Urinary bladder (tissue), 4 donors: ENCODE measurements at places on chromosomes 1 and 21. TPM values are rescaled to one million over a fixed set of nuclear protein-coding genes. Genes with fewer than 3 reads are reported as not detected.

The AMY1C gene
- not detected for total RNA-seq

The PRELP gene
- total RNA-seq = 6.3 TPM

The EDN2 gene
- total RNA-seq = 0.32 TPM

The NBPF4 gene
- total RNA-seq = not detected

The SLC44A5 gene
- 5.9 TPM for total RNA-seq

The SHE gene
- 17.7 TPM for total RNA-seq

The SNX7 gene
- 68.5 TPM for total RNA-seq

The MAP3K21 gene
- total RNA-seq = 2.6 TPM

The NTMT2 gene
- total RNA-seq = 0.48 TPM

The KCNJ10 gene
- total RNA-seq = 0.26 TPM

The SLC22A15 gene
- 6.6 TPM for total RNA-seq

The ZNF593OS gene
- not detected for total RNA-seq

The LYST gene
- total RNA-seq = 62.7 TPM

The SH3BGR gene
- total RNA-seq = 15.8 TPM

The SEC16B gene
- 8.6 TPM for total RNA-seq

The COL9A2 gene
- total RNA-seq = 8.7 TPM

The FAM72D gene
- total RNA-seq = 0.85 TPM

The PLA2G5 gene
- total RNA-seq = 7.3 TPM

The C1QA gene
- total RNA-seq = 41.5 TPM

The THEMIS2 gene
- total RNA-seq = 7.3 TPM

The KCND3 gene
- total RNA-seq = 5.4 TPM

The FCRLA gene
- total RNA-seq = 0.48 TPM

The WARS2 gene
- 29.3 TPM for total RNA-seq

The LCK gene
- 0.90 TPM for total RNA-seq

The SYTL1 gene
- total RNA-seq = 12.8 TPM

The CTSS gene
- 44.8 TPM for total RNA-seq

The GCSAML gene
- 1.1 TPM for total RNA-seq

The SPRR2D gene
- not detected for total RNA-seq

The RNF207 gene
- 12.8 TPM for total RNA-seq

The TSPEAR gene
- 0.21 TPM for total RNA-seq

The TUFT1 gene
- 9.7 TPM for total RNA-seq

The ZFP69B gene
- 6.6 TPM for total RNA-seq

The SKI gene
- 27.8 TPM for total RNA-seq

The SYT6 gene
- 0.37 TPM for total RNA-seq

The KCNE2 gene
- total RNA-seq = not detected

The OR6K3 gene
- not detected for total RNA-seq

The CNR2 gene
- 0.11 TPM for total RNA-seq

The PTGFR gene
- 28.7 TPM for total RNA-seq

The IL20 gene
- total RNA-seq = not detected

The IFNGR2 gene
- total RNA-seq = 71.9 TPM

The CLDN19 gene
- 0.69 TPM for total RNA-seq

The LY9 gene
- total RNA-seq = 0.11 TPM

The CBR3 gene
- total RNA-seq = 6.8 TPM

The SYT14 gene
- 2.4 TPM for total RNA-seq

The UTS2 gene
- 0.16 TPM for total RNA-seq

The LEFTY1 gene
- total RNA-seq = 0.79 TPM

The LCE1F gene
- total RNA-seq = not detected

The PIK3CD gene
- total RNA-seq = 3.8 TPM

The SLC2A5 gene
- 1.3 TPM for total RNA-seq

The TNFRSF9 gene
- total RNA-seq = 0.16 TPM

The LCE2B gene
- not detected for total RNA-seq

The FAM167B gene
- total RNA-seq = 2.5 TPM

The YTHDF2 gene
- total RNA-seq = 54.9 TPM

The LRRIQ3 gene
- total RNA-seq = 2.0 TPM

The USP33 gene
- total RNA-seq = 193 TPM

The HES4 gene
- total RNA-seq = 9.8 TPM

The S100A3 gene
- total RNA-seq = not detected

The RBM11 gene
- 0.85 TPM for total RNA-seq

The SLFNL1 gene
- 0.69 TPM for total RNA-seq
